Stimulated activated CD4-positive, alpha-beta T cell treated with anti-CD3 and anti-CD28 coated beads, Interleukin-2, amount 100 ng/mL, for 24 hours (primary cell): ENCODE measurements at places on chromosomes 5 and 9.

GRCh38 chr9:106890608-106891007, 27.6 kb downstream of the ZNF462 start:
- DNase-seq, result no peak

GRCh38 chr5:136016945-136017530, 11.8 kb upstream of the TGFBI start:
- no peak for DNase-seq

GRCh38 chr9:32398207-32398606, 13.8 kb downstream of the ACO1 start:
- DNase-seq, result no peak

- no peak for DNase-seq
These were observed 17.3 kb downstream of the DAPK1 start for GRCh38 chr9:87515006-87515405.

GRCh38 chr9:109473329-109473728, 24.8 kb downstream of the PTPN3 start:
- no peak for DNase-seq

- DNase-seq, result no peak
These were observed 27.3 kb upstream of the CTNNAL1 start for GRCh38 chr9:109040571-109040970.

DNA sequence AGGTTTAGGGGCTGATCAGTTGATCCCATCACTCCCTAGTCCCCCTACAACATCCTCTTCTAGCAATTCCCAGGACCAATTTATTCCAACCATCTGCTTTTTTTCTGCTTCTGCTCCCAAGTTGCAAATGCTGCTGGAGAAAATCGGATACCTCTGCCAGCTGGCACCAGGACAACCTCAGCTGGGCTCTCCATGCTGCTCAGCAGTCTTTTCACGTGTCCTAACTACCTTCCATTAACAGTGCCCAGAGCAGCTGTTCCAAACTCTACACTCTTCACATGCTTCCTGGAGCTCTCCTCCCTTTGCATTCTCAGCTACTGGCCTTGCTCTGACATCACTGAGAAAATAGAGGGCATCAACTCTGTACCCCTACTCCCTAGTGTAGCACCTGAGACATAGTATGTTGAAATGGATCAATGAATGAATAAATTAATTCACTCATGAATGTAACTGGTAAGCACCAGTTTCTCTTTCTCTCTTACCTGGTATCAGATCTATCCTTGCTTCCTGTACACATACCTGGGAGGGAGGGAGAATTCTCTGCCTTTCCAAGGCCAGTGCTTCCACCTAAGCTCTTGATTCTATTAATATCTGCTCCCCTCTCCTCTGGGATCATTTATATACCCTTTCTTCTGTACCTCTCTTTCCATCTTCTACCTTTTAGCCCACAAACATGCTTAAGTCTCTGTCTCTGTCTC, 191.0 kb downstream of the RAB3C start:
- DNase-seq, result no peak

- DNase-seq, result peak; percentile 89
These were observed at the start of gene MGAT1 for GRCh38 chr5:180802325-180803180. TSS of gene MGAT1 (minus strand) at chr5:180802806. CDS start at chr5:180792971, 9,835 bp downstream.

GRCh38 chr5:98771382-98772109, 1.9 kb upstream of the RGMB start:
- DNase-seq, result peak; percentile 62

DNA sequence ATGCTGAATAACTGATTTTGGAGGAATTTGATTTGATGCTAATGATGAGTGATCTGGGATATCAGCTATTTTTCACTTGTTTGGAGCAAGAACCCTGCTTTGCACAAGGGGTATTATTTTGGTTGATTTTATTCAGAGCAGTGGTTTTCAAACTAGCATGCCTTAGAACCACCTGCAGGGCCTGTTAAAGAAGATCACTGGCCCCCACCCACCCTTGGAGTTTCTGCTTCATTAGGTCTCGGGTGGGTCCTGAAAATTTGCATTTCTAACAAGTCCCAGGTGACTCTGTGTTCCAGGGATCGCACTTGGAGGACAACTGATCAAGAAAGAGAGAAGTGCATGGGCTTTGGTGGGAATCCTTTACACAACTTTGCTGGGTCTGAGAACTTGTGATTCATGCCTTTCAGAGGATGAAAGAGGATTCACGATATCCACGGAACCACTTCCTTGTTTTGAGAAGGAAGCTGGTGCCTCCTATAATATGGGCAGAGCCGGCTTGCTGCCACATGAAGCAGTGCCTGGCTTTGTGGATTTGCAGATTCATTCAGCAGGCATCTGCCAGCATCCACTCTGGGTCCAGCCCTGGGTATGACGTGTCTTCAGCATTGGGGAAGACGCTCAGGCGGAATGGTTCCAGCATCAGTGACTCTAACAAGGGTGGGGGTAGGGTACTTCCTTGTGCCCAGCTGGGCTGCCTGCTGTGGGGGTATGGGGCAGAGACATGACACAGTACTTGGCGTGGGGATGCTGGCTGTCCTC, 106.6 kb upstream of the PITX1 start:
- DNase-seq, result no peak

DNA sequence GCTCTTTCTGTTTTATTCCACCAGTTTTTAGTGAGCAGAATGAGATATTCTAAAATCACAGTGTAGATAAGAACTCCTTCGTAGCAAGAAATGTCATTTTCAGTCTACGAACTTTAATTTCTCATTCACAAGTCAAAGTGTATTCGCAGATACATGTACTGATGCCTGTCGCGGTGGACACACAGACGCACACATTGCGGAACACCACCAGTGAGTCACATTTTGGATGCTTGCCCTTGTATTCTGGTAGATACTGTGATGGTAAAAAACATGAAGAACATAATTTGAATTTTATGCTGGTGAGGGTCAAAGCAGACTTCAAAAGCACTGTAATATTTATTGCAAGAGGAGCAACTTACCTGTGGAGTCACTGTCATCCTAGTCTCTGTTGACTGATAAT, 4.7 kb upstream of the C9orf57 start:
- no peak for DNase-seq

- no peak for DNase-seq
These were observed 231.3 kb downstream of the FSTL4 start for GRCh38 chr5:133381041-133381440.

- DNase-seq, result no peak
These were observed 94.4 kb downstream of the VAV2 start for GRCh38 chr9:133897675-133898074.

DNA sequence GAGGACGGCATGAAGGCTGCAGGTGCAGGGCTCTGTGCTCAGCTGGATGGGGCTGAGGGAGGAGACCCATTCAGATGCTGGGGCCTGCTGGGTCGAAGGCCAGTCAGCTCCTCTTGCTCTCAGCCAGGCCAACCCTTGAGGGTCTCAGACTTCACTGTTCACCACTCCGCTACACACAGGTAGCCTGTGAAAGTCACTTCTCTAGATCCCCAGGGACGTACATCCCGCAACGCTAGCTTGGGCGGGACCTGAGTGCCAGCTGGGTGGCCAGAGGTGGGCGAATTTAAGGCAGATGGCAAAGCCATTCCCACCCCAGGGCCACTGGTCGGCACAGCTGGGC, 42.2 kb upstream of the FCN1 start:
- no peak for DNase-seq

- DNase-seq, result no peak
These were observed 215.2 kb upstream of the SNX2 start for GRCh38 chr5:122559676-122560075.

DNA sequence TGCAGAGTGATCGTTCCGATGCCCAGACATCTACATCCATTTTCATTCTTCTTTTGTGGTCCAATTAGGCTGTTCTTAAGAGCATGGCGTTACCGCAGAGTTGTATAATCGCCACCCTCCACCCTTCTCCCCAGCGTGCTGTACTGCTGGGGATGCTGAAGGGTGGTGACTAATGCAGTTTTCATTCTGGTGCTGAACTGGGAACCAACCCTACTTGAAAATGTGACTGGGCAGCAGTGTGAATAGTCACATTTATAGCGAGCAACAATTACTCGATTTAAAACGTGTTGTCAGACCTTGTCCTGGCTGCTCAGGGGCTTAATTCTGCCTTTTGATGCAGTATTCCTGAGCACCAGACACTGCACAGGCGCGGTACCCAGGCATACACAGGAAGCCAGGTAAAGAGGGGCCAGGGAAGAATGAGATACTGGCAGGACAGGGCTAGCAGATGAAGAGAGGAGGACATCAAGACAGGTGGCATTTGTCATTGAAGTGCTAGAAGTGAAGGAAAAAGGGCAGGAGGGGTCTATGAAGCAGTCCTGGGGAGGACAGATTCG, 719 bp upstream of the ISCA1 start:
- no peak for DNase-seq

- DNase-seq, result no peak
These were observed 5.9 kb downstream of the NINJ1 start for GRCh38 chr9:93128011-93128714.

- no peak for DNase-seq
These were observed 10.4 kb upstream of the PDCD1LG2 start for GRCh38 chr9:5499889-5500398.

DNA sequence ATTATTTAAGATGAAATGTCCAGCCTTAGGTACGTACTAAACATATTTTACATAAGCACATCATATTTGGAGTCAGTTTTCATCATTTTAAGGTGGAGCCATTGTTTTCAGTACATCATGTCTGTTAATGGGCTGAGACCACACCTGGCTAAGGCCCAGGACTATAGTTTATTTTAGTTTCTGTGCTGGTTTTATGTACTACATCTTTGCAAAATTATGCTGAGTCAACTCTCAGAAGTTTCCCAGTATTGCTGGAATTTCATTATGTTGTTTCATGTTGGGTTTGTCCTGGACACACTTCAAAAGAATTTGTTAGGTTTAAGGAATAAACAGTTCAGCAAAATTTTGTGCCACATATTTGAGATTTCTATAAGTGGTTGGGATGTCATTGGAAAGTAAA, 171.2 kb downstream of the CCDC171 start:
- no peak for DNase-seq

DNA sequence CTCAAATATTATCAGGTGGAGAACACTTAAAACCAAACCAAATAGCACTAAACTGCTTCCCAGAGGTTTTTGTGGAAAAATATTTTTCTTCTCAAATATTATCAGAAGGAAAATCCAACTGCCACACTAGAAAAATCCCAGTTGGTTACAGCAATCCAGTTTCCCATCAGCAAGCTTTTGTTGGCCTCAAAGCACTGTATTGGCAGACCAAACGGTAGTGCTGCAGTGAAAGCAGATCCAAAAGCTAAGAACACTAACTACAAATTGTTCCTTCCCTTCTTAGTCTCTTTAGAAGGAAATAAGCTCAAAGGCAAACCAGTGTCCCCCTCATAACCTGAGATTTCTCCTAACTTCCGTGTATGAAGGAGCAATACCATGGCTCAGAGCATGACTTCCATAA, 105.3 kb downstream of the TRIM36 start:
- no peak for DNase-seq

- no peak for DNase-seq
These were observed 85.8 kb downstream of the DAP start for GRCh38 chr5:10675177-10675700.

GRCh38 chr9:115192280-115192679, 74.3 kb upstream of the TNC start:
- no peak for DNase-seq

DNA sequence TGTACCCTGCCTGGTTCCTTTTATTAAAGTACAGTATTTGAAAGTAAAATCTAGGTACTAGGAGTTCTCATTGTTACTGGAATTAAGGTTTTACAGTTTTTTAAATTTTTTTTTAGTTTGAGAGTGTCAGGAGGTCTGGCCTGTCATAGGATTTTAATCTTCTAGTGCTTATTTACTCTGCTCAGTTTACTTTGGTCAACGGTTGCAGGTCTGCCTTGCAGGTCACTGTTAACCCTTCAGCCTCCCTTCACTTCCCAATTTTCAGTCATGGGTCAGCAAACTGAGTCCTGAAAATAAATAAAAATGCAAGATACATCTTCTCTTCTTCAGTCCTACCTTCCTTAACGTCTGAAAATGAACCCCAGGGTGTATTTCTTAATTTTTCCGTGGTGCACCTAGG, 18.8 kb upstream of the PTBP3 start:
- DNase-seq, result no peak

GRCh38 chr9:33349743-33350142, 52.6 kb downstream of the AQP7 start:
- no peak for DNase-seq

GRCh38 chr9:92686954-92687353, 17.0 kb upstream of the IPPK start:
- no peak for DNase-seq

- DNase-seq, result no peak
These were observed 288.5 kb downstream of the OSTF1 start for GRCh38 chr9:75376680-75377254.

- DNase-seq, result no peak
These were observed 231.6 kb upstream of the TAS2R1 start for GRCh38 chr5:9861666-9862256.

GRCh38 chr5:33526755-33527154, 86.0 kb downstream of the TARS1 start:
- no peak for DNase-seq

- no peak for DNase-seq
These were observed 43.4 kb downstream of the PPP1R2B start for GRCh38 chr5:156893517-156893916.

GRCh38 chr5:66856041-66856805, 260.0 kb downstream of the MAST4 start:
- DNase-seq, result no peak

DNA sequence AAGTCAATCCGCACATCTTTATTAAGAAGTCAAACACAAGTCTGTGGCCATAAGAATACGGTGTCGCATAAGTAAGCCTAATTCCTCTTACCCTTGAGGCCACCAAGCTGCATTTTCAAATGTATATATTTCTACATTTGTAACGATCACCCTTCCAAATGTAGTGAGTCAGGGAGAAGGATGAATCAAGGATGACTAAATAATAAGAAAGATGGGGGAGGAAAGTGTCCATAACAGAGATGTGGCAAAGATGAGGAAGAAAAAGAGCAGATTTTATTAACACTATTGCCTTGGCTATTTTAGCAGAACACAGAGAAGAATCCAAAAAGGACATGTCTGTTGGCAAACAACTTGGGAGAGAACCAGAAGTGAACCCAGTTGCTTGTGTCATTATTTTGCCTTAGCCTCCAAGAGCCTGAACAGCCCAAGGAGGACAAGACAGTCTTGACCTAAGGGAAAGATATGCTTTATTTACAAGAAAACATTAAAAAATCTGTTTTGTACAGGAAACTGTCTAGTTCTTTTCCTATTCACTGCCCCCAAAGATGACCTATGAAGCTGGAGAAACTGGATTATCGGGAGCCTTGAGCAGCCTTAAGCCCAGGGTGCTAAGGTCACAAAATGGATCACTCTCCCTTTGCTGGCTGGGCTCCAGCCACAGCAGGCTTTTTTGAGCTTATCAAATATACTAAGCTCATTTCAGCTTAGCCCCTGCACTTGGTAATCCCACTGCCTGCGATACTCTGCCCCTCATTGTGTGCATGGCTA, 101.5 kb downstream of the PLCXD3 start:
- DNase-seq, result no peak

DNA sequence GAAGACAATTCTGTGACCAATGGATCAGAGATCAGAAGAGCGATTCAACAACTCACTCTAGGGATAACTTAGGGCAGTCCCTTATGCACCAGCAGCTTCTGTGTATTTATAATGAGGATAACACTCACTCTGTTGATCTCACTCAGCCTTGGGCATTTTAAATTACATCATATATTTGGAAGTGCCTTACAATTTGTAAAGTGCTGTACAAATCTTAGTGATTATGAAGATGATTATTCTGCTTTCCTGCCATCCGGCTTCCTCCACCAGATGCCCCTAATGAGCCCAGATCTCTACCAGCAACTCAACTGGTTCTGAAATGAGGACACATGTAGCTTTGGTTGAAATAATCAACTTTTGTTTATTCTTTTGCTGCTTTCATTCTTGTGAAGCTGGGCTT, 105.3 kb downstream of the PCSK1 start:
- no peak for DNase-seq

- no peak for DNase-seq
These were observed 116.6 kb downstream of the PCSK1 start for GRCh38 chr5:96316487-96316886.
